GM13976 (cell line): ENCODE measurements at places on chromosomes 1 and 21.

GRCh38 chr1:214899908-214900460, 182.6 kb upstream of the KCNK2 start:
- DNase-seq: no peak

GRCh38 chr1:11558276-11558675, 79.3 kb downstream of the DISP3 start:
- no peak for DNase-seq

GRCh38 chr21:14358775-14359174, 24.2 kb downstream of the HSPA13 start:
- DNase-seq: no peak

DNA sequence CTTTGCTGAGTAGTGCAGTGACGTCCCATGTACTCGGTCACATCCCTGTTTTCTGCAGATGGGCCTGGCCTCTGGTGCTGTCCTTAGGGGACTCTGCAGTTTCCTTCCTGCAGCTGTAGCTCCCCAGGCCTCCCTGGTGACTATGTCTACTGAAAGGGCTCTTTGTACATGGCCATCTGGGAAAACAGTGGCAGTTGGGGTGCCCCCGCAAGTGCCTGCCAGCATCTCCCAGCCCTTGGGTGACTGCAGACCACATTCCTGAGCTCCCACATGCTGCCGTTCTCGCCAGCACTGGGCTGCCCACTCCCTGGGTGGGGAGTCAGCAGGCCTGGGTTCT, 37.5 kb upstream of the KCNA10 start:
- DNase-seq: peak; percentile 23

- no peak for DNase-seq
Observed at GRCh38 chr1:11800756-11801433, 4.9 kb downstream of the MTHFR start.

GRCh38 chr1:176963181-176963580, 201.3 kb downstream of the ASTN1 start:
- no peak for DNase-seq

- peak; percentile 56 for DNase-seq
Observed at GRCh38 chr1:92953491-92953890, 7.8 kb downstream of the DIPK1A start.
